ENCODE measurements at places on chromosomes 16 and 17.

GRCh38 chr16:64311241-64311640 is 810.6 kb downstream of the CDH11 start:
- DNase-seq, result no peak

DNA sequence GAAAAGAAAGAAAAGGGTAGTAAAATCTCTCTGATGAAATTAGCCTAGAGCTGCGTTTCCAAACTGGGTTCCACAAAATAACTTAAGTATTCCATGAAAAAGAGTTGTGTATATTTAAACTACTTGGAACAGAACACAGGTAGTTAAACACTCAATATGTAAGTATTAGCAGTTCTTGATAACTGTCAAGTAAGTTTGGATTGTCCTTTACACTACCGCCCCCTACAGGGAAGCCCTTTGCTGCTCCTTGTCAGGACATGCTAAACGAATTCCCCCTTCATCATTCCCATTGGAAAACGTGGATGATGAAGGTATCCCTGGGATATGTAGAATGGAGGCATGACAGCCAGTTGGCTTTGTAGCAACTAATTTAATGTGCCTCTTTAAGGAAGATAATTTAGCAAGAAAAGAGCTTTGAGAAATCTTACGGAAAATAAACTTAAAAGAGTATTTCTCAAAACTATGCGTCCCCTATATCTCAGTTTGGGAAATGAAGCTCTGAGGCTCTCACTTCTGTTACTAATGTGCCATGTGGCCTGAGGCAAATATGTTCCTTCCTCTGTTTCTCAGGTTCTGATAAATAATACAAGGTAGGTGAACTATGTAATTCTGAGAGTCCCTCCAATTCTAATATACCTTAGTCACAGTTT is 18.8 kb downstream of the NCBP3 start:
- DNase-seq, result no peak

DNA sequence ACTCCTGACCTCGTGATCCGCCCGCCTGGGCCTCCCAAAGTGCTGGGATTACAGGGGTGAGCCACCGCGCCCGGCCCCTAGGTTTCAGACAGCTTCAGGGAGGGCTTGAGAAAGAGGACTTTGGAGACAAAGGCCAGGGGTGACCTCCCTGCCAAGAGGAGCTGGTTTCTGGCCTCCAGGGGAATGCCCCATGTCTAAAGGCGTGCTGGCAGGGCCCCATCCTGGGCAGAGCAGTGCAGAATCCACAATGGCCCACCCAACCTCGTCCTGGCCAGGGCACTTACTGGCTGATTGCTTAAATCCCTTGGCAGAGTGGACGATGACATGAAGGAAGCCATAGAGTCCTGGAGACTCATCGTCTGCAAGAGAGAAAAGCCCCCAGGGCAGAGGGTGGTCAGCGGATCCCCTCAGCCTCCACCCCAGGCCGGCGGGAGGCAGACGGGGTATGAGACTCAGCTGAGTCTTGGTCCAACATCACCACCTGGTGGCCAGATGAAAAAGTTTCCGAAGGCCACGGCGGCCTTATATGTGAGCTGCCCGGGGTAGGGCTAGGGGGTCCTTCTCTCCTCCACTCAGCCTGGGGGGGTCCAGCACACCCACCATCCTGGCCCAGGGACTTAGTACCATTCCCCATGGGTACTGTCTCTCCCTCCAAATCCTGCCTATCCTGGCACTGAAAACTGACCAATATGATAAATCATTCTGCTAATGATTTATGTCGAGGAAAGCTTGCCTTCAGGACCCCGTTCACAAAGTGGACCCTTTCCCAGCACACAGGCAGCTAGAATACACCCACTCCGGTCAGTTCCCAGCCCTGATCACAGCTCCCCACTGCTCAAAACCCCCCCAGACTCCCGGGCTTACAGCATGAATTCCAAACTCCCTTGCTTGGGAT is 59.1 kb downstream of the TIMM22 start:
- no peak for DNase-seq

GRCh38 chr16:19366391-19366790 is 51.3 kb upstream of the TMC5 start:
- DNase-seq, result no peak

- DNase-seq, result no peak
These were observed 333.7 kb downstream of the SEC14L1 start for GRCh38 chr17:77474292-77474988.

GRCh38 chr16:2162676-2163118 is 7.1 kb downstream of the TRAF7 start:
- no peak for DNase-seq

DNA sequence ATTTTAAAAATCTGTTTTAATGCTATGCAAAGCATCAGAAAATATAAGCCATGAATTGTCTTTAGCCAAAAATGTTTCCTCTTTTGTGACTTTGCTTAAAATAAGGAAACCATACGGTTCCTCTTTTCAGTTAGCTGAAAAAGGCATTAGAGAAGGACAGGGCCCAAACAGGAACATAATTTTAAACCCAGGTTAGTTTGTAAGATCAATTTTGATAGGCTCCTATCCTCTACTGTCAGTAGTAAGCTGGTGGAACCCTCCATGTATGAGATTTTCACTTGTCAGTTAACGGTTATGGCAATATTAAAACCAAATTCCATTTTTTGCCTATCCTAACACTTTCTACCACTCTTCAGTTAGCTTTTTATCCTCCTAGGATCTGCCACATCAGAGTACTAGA is 4.3 kb downstream of the EVI2B start:
- DNase-seq, result peak; percentile 67

- no peak for DNase-seq
These were observed 18.0 kb upstream of the GAS7 start for GRCh38 chr17:10216213-10216938.

GRCh38 chr16:4747906-4748681 is 13.8 kb downstream of the DNAAF8 start:
- DNase-seq, result no peak

- DNase-seq, result no peak
These were observed 15.3 kb downstream of the ITGAM start for GRCh38 chr16:31274831-31275816.

DNA sequence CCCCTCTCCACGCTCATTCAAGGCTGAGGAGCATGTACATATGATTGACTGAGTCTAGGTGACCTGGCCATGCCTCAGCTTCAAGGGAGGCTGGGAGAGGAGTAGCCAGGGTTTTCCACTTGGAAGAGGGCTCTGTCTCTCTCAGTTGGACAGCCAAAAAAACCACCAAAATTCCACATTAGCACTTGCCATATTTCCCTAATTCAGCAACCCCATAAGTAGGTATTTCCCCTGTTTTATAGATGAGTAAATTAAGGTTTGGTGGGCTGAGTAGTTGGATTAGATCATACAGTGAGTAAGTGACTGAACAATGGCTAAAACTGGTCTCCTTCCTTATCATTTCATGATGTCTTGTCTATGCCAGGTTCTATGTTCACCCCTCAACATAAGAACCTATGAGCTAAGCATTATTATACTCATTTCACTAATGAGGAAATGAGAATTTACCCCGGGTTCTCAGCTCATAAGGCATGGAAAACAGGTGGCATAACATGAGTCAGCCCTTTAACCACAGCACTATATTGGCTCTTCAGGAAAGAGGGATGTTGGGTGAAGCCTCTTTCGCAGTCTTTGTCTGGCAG is 68.0 kb upstream of the GAS7 start:
- no peak for DNase-seq

DNA sequence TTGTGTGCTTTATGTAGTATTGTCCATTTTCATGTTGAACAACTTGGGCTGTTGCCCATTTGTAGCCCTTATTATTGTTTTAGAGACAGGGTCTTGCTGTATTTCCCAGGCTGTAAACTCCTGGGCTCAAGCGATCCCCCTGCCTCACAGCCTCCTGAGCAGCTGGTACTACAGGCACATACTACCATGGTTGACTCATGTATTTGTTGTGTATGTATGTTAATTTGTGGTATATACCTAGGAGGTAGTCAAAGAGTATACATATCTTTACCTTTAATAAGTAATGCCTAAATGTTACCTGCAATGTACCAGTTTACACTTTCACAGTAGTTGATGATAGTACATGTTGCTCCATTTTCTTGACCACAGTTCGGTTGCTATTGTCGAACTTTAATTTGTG is 18.1 kb downstream of the PPM1D start:
- no peak for DNase-seq

DNA sequence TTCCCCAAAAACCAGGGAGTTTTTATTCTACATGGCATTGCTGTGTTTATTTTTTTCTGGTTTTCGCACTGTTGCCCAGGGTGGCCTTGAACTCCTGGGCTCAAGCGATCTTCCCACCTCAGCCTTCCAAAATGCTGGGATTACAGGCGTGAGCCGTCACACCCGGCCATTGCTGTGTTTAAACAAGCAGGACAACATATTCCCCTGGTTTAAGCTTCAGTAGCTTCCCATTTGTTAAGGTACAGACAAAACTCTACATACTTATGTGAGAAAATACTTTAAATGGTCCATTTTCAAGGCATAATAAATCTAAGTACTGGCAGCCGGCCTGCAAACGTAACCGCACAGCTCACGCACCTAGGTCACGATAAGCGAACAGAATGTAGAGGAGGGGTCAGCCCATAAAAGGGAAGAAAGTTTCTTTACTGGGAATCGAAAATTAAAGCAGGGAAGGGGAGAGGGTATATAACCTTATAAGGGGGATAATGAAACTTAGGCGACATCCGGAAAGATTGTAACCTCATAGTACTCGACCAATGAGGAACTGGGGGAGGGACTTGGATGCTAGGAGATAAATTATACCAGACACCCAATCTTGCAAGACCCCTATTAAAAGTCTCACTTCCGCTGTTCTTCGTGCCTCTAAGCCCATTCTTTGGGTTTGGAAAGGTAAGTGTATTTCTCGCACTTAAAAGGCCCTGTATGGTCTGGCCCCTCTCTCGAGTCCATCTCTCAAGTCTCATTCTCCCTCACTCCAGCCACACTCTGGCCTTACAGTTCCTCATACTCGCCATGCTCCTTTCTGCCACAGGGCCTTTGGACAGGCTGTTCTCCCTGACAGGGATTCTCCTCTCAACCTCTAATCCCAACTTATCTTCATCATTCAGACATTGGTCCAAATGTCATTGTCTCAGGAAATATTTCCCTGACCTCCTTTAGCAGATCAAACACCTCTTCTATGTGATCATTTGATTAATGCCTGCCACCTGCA is 59.2 kb downstream of the TEX14 start:
- no peak for DNase-seq

GRCh38 chr16:75385507-75386152 is 47.7 kb downstream of the CFDP1 start:
- peak; percentile 55 for DNase-seq

- DNase-seq, result no peak
These were observed 209.2 kb downstream of the PARN start for GRCh38 chr16:14420721-14421488.

DNA sequence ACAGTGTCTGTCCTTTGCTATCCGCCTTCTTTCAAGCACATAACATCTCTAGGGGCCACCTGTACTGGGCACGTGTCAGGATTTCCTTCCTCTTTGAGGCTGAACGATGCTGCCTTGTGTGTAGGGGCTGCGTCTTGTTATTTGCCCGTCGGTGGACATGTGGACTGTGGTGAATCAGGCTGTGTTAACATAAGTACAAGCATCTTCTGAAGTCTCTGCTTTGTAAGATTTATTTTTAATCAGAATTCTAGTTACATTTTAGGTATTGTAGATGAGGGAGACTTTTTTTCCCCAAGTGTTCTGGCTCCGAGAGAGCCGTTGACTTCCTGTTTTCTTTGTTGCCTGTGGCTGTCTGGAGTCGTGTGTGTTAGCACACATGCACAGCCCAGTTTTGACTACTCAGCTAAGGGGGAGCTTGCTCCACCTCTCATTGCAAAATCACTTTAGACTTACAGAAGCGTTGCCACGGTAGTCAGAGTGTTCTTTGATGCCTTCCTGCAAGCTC is 26.1 kb downstream of the SPG7 start:
- DNase-seq, result no peak

DNA sequence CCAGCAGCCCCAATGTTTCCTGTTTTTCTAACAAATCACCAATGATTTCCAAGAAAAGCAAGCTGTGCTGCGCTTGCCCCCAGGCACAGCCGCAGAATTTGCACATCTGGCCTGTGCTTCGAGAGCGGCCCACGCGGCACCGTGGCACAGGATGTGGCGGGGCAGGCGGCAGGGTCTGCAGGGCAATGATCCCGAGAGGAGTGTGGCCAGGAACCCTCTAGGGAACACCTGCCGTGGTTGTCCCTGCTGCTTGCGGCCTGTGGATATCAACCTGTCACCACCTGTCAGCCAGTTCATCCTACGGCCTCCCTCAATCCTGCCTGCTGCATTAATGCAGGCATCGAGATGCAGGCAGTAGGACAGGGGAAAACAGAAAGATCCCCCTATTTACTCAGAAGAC is 24.0 kb downstream of the PIK3R5 start:
- DNase-seq, result no peak

DNA sequence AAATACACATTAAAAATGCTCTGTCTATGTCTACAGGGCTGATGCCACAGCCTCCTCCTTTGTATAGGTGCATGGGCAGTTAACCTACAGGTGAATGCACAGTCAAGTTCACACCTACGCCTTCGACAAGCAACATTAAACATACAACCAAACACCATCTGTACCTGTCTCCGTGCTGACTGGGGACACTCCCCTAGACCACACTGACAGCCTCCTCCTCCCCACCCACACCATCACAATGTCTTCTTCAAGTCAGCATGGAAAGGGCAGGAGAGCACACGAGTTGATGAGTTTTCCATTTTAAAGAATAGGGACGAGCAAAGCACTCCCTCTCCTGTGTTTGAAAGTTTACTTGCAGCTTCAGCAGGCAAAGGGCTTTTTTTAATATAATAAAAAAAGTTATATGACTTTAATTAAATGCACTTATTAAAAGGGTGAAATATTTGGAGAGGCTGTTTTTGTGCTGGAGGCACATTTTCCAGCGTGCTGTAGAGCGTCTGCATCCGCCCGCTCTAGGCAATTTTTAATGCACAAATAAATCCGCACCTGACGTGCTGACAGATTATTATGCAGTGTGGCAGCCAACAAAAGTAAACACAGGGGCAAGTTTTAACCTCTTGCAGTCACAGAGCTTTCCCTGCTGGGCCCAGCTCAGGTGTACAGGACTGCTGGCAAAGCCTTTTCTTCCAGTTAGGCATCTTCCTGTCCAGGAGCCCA is 367.9 kb downstream of the SOX9 start:
- DNase-seq, result no peak

DNA sequence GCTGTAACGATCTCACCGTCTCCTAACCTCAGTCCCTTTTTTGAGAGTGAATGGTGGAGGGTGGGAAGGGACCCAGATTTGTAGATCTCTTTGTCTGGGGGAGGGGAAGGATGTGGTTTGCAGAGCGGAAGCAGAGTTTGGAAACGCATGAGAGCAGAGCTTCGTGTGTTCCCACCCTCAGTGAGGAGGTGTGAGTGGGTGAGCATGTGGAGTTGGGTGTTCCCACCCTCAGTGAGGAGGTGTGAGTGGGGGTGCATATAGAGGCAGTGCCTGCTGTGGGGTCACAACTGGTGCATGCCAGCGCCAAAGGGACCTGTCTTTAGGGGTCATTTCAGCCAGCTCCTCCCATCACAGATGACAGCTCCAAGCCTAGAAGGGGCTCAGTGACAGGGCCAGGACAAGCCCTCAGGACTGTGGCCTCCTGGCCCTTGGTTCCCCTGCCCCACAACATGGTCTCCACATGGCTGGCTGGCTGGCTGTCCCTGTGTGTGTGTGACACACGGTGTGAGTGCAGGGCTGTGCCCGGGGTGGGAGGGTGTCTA is 1.8 kb upstream of the CISD3 start:
- no peak for DNase-seq

- DNase-seq, result no peak
These were observed 451.8 kb upstream of the CCL2 start for GRCh38 chr17:33803199-33803685.

Measured in GM12864 (cell line).